ENCODE measurements at places on chromosomes 3 and 15.

- H3K36me3 ChIP-seq: no peaks in the 10 kb centered on the region
- H3K27me3 ChIP-seq: no peaks in the 10 kb centered on the region
- H3K4me1 ChIP-seq: peaks cover 54% of the 10 kb centered on the region
- no peak overlapping the region for H3K4me3 ChIP-seq
Measured at GRCh38 chr3:156670077-156670476, 4.3 kb upstream of the TIPARP start.

DNA sequence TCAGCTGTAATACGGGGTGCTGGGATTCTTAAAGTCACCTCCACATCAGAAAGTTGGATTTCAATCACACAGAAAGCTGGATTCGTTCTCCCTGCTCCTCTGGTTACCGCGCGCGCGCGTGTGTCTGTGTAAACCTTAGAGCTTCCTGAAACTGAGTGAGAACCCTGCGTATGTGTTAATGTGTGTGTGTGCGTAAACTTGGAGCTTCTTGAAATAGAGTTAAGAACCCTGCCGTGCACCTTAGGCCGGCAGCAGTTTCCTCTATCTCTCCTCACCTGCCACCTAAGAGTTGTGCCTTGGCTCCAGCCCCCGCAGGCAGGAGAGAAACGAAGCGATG is 531 bp downstream of the LZTFL1 start:
- peak overlapping the region; percentile 65 for H3K27ac ChIP-seq
- no peaks in the 10 kb centered on the region for H3K36me3 ChIP-seq

GRCh38 chr3:22836131-22836530 is 367.0 kb upstream of the UBE2E2 start:
- H3K27ac ChIP-seq: no peak overlapping the region
- DNase-seq: no peak
- no peak overlapping the region for H3K4me3 ChIP-seq
- H3K4me1 ChIP-seq: no peaks in the 10 kb centered on the region
- no peaks in the 10 kb centered on the region for H3K36me3 ChIP-seq

DNA sequence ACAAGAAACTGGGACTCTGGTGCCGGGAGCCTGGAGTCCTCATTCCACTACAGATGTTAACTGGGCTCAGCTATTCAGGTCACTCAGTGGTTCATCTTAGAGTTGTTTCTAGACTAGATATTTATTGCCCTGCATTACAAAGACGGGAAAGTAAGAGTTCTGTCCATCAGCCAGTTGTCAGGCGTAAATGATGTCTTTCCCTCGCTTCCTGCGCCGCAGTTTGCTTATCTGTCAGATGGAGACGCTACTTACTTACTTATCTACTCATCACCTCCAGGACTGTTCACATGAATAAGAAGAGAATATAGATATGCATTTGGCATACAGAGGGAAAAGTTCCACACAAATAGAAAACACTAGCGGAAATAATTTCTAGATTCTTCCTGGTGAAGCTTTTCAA is 47.8 kb upstream of the CGNL1 start:
- no peaks in the 10 kb centered on the region for H3K36me3 ChIP-seq
- H3K27ac ChIP-seq: no peak overlapping the region
- H3K4me3 ChIP-seq: no peak overlapping the region
- H3K27me3 ChIP-seq: no peaks in the 10 kb centered on the region
- H3K4me1 ChIP-seq: peaks cover 19% of the 10 kb centered on the region

- no peaks in the 10 kb centered on the region for H3K36me3 ChIP-seq
- H3K27ac ChIP-seq: no peak overlapping the region
- no peaks in the 10 kb centered on the region for H3K4me1 ChIP-seq
- DNase-seq: no peak
- no peak overlapping the region for H3K4me3 ChIP-seq
- H3K27me3 ChIP-seq: no peaks in the 10 kb centered on the region
Measured at GRCh38 chr15:53710906-53711305, 48.6 kb downstream of the WDR72 start.

GRCh38 chr3:175222356-175222755 is 363.2 kb downstream of the NAALADL2 start:
- H3K4me3 ChIP-seq: no peak overlapping the region
- H3K27ac ChIP-seq: no peak overlapping the region
- H3K27me3 ChIP-seq: no peaks in the 10 kb centered on the region
- DNase-seq: no peak
- H3K4me1 ChIP-seq: no peaks in the 10 kb centered on the region
- H3K36me3 ChIP-seq: no peaks in the 10 kb centered on the region

GRCh38 chr15:98795980-98796379 is 147.6 kb downstream of the IGF1R start:
- no peak for DNase-seq
- peaks cover 35% of the 10 kb centered on the region for H3K4me1 ChIP-seq
- H3K27ac ChIP-seq: no peak overlapping the region
- no peaks in the 10 kb centered on the region for H3K36me3 ChIP-seq
- H3K27me3 ChIP-seq: no peaks in the 10 kb centered on the region

GRCh38 chr15:67564968-67565345 is 22.5 kb downstream of the MAP2K5 start:
- DNase-seq: no peak
- peaks cover 3% of the 10 kb centered on the region for H3K4me1 ChIP-seq
- H3K27ac ChIP-seq: no peak overlapping the region
- no peaks in the 10 kb centered on the region for H3K36me3 ChIP-seq

- H3K36me3 ChIP-seq: no peaks in the 10 kb centered on the region
- H3K4me1 ChIP-seq: peaks cover 11% of the 10 kb centered on the region
- no peak overlapping the region for H3K4me3 ChIP-seq
- no peaks in the 10 kb centered on the region for H3K27me3 ChIP-seq
Measured at GRCh38 chr3:194637066-194637465, 3.8 kb upstream of the TMEM44 start.

DNA sequence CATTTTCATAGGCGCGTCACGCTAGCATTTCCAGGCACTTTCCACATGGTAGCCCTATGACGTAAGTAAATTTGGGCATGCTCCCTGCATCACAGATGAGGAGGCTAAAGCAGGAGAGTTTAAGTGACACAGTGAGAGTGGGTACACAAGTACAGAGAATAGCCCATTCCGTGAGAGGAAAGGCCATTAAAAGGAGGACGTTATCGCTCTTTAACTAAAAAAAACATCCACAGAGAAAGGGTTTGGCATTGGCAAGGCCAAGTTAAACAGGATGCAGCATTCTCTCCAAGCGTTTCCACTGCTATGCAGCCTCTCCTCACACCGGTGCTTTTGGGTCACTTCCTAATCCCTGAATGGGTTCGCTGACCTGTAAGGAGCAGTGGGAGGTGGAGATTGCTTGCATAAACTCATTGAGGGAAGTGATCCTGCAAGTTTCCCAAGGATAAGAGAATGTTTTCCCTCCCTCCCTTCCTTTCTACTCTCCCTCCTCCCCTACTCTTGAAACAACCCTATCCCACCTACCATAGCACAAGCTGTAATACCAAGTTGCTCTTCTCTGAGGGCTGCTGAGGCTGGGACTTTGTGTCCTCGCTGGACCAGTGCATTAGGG is 147.7 kb downstream of the VGLL4 start:
- H3K4me3 ChIP-seq: no peak overlapping the region
- peaks cover 10% of the 10 kb centered on the region for H3K4me1 ChIP-seq
- DNase-seq: no peak
- no peak overlapping the region for H3K27ac ChIP-seq
- no peaks in the 10 kb centered on the region for H3K27me3 ChIP-seq

DNA sequence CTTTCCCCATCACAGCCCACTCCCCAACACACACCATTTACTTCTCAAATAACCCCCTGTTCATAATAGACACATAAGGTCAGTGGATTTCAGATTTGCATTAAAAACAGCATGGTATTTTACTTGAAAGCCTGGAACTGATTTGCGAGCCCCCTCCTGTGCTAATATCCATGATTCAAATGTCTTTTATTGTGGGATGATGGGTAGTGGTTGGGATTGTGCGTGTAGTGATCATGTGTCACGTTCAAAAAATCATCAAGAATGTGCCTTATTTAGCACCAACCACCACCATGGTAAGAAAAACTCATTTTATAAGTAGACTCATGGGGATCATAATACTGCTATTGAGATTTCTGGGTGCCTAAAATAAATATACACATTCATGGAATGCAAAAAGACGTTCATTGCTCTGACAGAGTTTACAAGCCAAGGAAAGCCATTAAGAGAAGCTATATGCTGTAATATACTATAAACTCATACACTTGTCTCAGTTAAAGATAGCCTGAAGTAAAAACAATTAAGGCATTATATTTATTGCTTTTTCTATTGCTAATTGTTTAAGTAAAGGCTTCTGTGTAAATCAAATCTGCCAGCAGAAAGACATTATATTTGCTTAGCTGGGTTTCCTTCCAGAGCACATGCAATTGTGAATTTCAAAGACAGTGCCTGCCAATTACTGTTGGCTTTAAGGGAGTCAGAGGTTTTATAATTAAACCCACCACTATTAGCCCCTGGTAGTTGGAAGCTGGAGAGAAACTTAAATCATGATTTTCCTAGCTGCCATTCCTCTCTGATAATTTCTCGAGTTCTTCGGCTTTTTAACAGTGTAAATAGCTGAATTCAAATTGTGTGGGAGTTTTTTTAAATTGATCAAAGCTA is 4.0 kb downstream of the TRAT1 start:
- no peaks in the 10 kb centered on the region for H3K4me1 ChIP-seq
- H3K27ac ChIP-seq: no peak overlapping the region
- DNase-seq: no peak
- H3K36me3 ChIP-seq: no peaks in the 10 kb centered on the region
- no peak overlapping the region for H3K4me3 ChIP-seq
- H3K27me3 ChIP-seq: no peaks in the 10 kb centered on the region

DNA sequence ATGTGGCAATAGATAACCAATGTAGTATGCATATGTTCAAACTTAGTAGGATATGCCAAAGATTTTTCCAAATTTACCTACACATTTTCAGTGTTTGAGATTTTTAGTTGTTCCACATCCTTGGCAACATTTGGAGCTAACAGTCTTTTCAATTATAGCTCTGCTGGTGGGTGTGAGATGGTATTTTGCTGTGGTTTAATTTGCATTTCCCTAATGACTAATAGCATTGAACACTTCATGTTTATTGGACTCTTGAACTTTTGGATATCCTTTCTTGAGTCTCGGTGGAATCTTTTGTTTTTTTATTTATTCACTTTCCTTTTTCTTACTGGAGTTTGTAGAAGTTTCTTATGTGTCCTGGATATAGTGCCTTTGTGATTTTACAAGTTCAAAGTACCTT is 11.0 kb upstream of the ILDR1 start:
- H3K27me3 ChIP-seq: no peaks in the 10 kb centered on the region
- H3K36me3 ChIP-seq: no peaks in the 10 kb centered on the region
- no peak for DNase-seq
- H3K27ac ChIP-seq: no peak overlapping the region

GRCh38 chr3:130925628-130926027 is 31.7 kb downstream of the ATP2C1 start:
- H3K27me3 ChIP-seq: no peaks in the 10 kb centered on the region
- no peak for DNase-seq
- H3K4me1 ChIP-seq: peaks cover 3% of the 10 kb centered on the region
- H3K4me3 ChIP-seq: no peak overlapping the region
- H3K27ac ChIP-seq: no peak overlapping the region

- no peak overlapping the region for H3K27ac ChIP-seq
- no peak for DNase-seq
- no peaks in the 10 kb centered on the region for H3K27me3 ChIP-seq
- no peaks in the 10 kb centered on the region for H3K4me1 ChIP-seq
- no peaks in the 10 kb centered on the region for H3K36me3 ChIP-seq
Measured at GRCh38 chr3:182349051-182349450, 444.3 kb upstream of the ATP11B start.

DNA sequence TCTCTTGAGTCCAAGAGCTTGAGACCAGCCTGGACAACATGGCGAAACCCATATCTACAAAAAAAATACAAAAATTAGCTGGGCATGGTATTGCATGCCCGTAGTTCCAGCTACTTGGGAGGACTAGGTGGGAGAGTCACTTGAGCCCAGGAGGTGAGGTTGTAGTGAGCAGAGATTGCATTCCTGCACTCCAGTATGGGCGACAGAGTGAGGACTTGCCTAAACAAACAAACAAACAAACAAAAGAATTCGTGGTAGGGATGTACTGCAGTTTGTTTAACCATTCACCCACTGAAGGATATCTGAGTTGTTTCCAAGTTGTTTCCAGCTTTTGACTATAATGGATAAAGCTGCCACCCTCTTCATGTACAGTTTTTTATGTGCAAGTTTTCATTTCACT is 7.5 kb upstream of the NMD3 start:
- H3K27ac ChIP-seq: no peak overlapping the region
- H3K36me3 ChIP-seq: no peaks in the 10 kb centered on the region
- DNase-seq: no peak

DNA sequence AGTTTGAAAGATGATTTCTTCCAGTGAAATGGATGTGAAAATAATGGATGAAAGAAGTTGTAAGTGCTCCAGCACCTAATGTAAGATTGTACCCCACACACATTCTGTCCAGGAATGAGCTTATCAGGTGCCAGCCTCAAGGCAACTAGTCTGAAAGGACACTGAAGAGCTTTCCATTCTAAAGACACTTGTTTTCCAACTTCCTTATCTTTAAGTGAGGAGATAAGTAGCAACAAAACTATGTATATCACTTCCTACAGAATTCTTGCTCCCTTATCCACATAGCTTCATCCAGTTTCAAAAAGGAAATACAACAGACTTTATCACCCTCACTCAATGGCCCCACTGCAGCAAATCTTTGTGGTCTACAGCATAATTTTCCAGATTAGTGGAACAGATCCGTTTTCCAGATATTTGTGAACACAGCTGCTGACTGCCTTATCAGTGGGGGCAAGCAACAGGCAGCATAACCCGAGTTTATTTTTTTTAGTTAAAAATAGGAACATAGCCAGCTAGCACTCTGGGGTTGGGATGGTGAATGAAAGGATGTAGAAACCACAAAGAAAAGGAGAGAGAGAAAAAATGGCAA is 60.6 kb downstream of the CD200R1L start:
- no peak for DNase-seq
- no peak overlapping the region for H3K4me3 ChIP-seq
- no peaks in the 10 kb centered on the region for H3K27me3 ChIP-seq
- H3K4me1 ChIP-seq: no peaks in the 10 kb centered on the region
